ENCODE measurements at places on chromosomes 13 and 19.

DNA sequence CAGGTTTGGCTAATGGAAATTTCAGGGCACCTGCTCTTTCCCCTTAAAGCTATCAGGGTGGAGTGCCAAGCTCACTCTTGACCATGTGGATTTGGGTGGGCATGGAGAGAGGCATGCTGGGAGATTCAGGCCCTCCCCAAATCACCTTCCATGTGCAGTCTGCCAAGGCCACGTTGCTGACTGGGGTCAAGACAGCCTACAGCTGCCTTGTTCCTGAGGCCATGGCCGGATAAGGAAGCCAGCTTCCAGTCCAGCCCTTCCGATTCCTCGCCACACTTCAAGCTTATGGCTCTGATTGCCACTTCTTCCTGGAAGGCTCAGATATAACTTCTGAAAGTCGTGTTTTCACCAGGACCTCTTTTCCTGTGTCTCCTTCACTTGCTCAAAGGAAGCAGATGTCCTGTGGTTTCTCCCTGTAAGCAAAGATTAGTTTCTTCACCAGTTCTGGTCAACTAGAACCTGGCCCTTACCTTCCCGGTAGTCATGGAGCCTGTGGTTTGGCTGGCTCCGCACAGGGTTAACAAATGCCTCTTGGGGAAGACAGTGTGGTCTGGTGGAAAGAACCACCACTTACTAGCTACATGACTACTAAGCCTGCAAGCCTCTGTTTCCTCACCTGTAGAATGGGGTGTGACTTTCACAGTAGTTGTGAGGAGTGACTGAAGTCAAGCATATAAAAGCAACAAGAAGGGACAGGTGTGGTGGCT is 16.1 kb upstream of the TPT1 start:
- DNase-seq = peak; percentile 67

GRCh38 chr13:108708921-108709320 is 79.5 kb downstream of the MYO16 start:
- DNase-seq = no peak

- peak; percentile 41 for DNase-seq
These were observed 22.7 kb downstream of the EPN1 start for GRCh38 chr19:55697698-55698097.

GRCh38 chr13:32629313-32629712 is 43.1 kb downstream of the PDS5B start:
- DNase-seq = no peak

- DNase-seq = peak; percentile 63
These were observed 14.8 kb upstream of the ZNF492 start for GRCh38 chr19:22619371-22619770.

DNA sequence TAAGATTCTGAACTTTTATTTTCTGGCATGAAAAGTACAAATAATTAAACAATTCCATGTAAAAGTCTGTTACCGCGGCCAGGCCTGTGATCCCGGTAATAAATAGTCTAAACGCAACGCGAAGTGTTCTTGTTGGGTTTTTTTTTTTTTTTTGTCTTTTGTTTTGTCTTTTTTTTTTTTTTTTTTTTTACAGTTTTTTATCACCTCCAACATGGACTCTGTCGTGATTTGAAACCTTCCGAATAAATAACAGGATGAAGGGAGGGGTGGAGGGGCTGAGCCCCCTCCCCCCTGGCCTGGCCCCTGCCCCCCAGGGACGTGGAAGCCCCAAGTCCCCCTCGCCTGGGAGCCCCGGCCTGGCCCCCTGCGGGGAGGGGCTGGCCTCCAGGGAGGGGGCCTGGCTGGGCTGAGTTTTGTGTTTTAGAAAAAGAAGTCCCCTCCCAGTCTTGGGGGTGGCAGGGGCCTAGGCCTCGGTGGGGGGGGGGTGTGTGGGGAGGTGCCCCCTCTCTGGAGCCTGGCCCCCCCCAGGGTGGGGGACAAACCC is 16.0 kb downstream of the PRKCSH start:
- no peak for DNase-seq

DNA sequence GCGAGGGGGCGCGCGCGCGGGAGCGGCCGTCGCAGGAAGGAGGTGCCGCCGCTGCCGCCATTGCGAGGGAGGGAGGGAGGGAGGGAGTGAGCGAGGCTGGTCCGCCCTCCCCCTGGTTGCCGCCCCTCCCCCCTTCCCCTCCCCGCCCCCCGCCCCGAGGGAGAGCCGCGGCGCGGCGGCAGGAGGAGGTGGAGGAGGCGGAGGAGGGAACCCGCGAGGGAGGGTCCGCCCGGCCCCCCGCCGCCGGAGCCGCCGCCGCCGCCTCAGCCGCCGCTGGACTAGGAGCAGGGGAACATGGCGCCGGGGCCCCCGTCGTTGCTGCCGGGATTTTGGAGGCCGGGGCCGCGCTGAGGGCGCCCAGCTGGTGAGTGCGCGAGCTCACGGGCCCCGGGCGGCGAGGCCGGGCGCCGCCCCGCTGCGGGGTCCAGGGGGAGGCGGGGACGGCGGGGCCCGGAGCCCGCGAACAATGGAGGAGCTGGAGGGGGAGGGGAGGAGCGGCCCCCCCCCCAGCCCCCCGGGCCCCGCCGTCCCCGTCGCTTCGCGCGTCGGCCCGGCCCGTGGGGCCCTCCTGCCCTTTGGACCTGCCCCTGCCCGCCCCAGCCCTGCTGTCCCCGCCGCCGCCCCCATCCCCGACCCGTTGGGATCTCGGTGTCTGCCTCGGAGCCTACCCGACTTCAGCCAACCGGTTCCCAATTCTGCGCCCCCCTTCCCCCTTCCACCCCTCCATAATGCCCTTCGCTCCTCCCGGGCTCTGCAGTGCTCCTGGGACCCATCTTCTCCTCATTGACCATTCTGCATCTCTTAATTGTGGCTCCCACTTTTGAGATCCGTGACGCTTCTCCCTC is at the start of gene ARHGAP35:
Gene ARHGAP35, plus strand, starts transcription at position 152 of the 845 bp plus-strand sequence. CDS start 57,679 bp downstream, outside the sequence.
- DNase-seq = no peak

DNA sequence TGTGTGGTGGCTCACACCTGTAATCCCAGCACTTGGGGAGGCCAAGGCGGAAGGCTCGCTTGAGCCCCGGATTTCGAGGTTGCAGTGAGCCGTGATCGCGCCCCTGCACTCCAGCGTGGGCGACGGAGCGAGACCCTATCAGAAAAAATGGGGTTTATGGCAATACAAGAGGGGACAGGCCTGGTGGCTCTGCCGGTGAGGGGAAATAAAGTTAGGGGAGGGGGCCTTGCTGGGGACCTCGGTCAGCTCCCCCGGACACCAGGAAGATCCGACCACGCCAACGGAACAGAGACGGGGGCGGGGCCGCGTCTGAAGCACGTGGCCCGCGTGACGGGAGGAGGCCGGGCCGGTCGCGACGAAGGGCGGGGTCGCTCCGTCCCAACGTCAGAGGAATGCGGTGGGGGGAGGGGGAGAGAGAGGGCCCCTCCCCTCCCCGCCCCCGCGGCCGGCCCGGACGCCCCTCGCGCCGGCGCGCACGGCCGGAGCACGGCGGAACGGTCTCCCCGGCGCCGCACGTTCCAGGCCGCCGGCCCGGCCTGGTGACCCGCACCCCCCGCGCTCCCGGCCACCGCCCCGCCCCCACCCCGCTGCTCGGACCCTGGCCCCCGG is 1.9 kb upstream of the HNRNPL start:
- DNase-seq = peak; percentile 98

DNA sequence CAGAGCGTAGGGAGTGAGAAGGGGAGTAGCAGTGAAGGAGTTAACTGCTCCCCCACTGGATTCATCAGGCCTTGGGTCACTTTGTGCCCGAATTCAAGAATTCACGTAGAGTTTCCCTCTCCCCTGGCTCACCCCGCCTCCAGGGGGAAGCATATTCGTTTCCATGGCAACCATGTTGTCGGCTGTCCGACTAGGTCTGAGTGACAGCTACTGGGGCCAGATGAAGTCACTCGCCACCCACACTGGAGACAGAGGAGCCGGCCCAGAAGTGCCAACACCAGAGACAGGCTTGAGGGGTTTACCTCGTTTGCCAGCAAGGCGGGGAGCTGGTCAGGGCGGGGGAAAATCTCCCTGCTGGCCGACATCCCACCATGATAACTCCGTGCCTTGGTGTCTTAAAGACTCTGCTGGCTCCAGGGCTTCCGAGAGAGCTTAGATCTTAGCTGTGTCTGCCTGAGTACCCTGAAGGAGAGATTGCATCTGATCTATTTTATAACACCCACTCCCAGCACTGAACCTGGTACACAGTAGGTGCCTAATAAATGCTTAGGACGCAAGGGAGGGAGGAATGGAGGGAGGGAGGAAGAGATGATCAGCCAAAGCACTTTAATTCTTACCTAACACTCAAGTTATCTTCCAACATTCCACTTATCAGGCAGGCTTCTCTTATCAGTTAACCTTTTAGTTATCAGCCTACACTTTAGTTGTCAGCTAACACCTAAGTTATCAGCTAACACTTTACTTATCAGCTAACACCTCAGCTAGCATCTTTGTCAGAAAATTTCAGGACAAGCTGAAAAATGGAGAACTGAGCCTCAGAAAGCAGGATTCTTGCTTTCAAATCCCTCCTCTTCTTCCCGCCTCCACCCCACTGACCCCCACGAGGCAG is 57.2 kb upstream of the ZNRF4 start:
- no peak for DNase-seq

DNA sequence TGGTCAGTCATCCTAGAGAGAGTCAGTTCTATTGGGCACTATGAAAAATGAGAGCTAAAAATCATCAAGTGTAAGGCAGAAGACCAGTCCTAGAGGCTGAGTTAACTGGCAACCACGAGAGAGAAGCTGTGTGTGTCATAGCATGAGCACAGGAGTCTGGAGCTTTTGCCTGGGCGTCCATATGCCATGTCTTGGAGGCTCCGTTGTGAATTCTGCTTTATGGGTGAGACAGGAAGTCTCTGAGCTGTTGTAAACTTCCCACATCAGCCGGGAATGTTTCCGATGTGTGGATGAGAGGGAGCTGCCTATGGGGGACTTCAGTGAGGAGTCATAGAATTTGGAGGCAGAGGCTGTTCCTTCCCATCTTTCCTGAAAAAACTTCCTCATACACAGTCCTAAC is 120.0 kb downstream of the ITGBL1 start:
- no peak for DNase-seq

DNA sequence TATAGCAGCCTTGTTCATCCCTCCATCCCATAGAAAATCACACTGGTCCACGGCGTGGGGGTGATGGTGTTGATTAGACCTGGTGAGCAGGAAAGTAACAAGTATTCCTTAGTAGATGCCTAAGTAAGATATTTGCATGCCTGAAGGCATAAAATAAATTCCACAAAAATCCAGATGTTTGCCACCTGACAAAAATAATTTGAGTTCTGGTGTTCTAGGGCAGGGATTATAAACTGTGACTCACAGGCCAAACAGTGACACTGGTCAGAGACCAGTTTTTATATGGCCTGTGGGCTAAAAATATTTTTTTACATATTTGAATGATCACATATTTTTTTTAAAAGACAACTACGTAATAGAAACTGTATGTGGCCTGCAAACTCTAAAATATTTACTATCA is 310.7 kb downstream of the RFC3 start:
- no peak for DNase-seq

GRCh38 chr19:45881082-45881908 is 4.6 kb downstream of the IRF2BP1 start:
- DNase-seq = no peak

Data from cardiac septum (tissue), 1 donor.